GM10248 (cell line): ENCODE measurements at places on chromosomes 5 and 9.

DNA sequence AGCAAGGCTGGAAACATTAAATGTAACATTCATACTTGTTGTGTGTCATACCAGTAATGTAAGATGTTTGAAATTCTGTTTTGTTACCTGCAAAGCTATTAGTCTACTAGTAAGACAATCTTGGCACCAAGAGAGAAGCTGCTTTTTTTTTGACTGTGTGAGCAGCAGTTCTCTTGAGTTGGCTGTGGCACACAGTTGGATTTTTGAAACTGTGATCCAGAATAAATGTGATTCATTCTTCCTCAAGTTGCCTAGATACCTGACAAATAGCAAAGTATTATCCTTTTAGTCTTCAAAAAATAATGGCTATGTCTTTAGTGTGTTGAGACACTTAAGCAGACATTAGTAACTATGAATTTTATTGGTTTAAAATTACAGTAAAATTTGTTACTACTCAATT is 57.2 kb upstream of the HAPLN1 start:
- DNase-seq: no peak

GRCh38 chr9:750249-750967 is 91.1 kb upstream of the DMRT1 start:
- no peak for DNase-seq

GRCh38 chr9:70835323-70835722 is 286.1 kb downstream of the TRPM3 start:
- no peak for DNase-seq

GRCh38 chr5:134460551-134460950 is 48.9 kb upstream of the CDKN2AIPNL start:
- peak; percentile 4 for DNase-seq

DNA sequence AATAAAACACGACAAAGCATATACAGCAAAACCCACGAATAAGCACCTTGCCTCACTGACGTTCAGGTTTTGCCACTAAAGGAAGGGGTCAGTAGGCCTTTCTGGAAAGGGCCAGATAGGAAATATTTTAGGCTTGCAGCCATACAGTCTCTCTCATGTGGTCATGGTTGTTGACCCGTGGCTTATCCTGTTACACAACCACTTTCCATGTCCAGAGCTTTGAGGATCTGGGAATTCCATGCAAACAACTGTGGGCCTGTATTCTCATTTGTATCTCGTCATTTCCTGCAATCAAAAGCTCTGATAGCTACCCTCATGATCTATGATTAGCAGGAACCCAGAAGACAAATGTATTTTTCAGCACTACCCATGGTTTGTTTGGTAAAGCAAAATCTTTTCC is 108.3 kb downstream of the DRD1 start:
- no peak for DNase-seq
